ENCODE measurements at places on chromosomes 5 and 9. TPM values are rescaled to one million over a fixed set of nuclear protein-coding genes. Genes with fewer than 3 reads are reported as not detected.

The SCAI gene
- 4.0 TPM for total RNA-seq

The ARHGEF28 gene
- 3.4 TPM for total RNA-seq

The SPIN1 gene
- 40.6 TPM for total RNA-seq

The MARCHF11 gene
- total RNA-seq, result 3.5 TPM

The RIMOC1 gene
- 27.6 TPM for total RNA-seq

The SPATA6L gene
- total RNA-seq, result 1.0 TPM

The IFNA2 gene
- total RNA-seq, result not detected

The DMGDH gene
- total RNA-seq, result 1.1 TPM

DNA sequence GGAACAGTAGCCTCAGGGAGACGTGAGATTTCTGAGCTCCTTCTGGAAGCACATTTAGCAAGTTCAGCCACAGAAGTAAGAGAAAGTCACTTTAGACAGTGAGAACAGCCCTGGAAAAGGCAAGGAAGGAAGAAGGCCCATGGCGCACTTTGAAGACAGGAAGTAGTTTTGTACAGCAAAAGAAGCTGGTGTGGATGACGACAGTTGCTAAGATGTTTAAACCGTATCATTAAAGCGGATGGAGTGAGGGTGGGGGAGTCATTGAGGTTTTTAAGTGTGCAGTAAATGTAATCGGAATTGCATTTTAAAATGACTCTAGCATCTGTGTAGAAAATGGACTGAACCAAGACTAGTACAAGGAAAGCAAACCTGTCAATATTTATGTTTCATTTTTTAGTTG, 15.3 kb upstream of the TRPM3 start:
- no peak for DNase-seq

- no peak for DNase-seq
Measured at GRCh38 chr5:6087576-6087975, 290.8 kb downstream of the MED10 start.

- no peak for DNase-seq
Measured at GRCh38 chr5:67887748-67888161, 327.8 kb upstream of the PIK3R1 start.

DNA sequence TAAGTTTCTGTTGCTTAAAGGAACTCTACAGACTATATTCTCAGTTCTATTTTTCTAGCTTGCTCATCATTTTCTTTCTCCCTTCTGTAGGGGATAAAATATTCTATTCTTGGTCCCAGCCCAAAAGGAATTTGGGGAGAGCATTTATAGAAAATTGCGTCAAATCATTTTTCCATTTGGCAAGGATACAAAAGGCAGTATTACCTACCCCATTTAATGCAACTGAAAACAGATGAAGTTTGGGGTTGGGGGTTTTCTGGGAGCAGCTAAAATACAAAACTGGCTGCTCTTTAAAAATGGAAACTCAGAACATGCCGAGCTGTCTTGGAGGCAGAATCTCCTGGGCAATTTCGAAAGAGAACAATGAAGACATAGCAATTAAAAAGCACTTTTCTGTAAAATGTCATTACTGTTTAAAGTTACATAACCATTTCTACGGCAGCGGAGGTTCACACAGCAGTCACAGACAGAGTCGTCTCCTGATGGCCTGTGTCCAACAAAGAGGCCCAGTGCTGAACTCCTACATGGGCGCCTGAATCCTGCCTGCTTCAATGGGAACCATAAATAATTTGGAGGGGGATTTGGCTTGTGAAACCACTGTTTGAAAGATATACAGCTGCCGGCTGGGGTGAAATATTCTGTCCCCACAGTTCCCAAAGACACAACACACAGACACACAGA, 152.4 kb downstream of the BRINP1 start:
- peak; percentile 30 for DNase-seq

DNA sequence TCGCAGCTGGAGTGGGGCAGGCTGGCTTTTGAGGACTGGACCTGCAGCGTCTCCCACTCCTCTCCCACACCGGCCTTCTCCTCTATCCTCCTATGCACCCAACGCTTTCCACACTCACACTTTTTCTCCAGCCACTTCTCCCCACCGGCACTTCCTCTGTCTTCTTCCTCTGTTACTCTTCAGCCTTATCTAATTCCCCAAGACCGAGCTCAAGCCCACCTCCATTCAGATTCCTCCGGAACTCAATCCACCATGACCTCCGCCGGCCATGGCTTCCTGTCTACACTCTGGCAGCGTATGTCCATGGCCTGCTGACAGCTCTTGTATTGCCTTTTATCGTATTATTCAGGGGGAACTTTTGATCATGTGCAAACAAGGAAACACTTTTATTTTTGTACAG, 545 bp upstream of the OR2V1 start:
- no peak for DNase-seq

- no peak for DNase-seq
Measured at GRCh38 chr9:112377087-112377486, 2.8 kb upstream of the HSDL2 start.

- no peak for DNase-seq
Measured at GRCh38 chr5:5782402-5782801, 359.9 kb downstream of the ICE1 start.

- DNase-seq, result peak; percentile 54
Measured at GRCh38 chr9:133707065-133707762, 30.9 kb downstream of the SARDH start.

GRCh38 chr9:101693546-101694336, 44.7 kb downstream of the GRIN3A start:
- DNase-seq, result no peak

GRCh38 chr5:122493091-122494021, 181.3 kb downstream of the SNCAIP start:
- DNase-seq, result peak; percentile 76

DNA sequence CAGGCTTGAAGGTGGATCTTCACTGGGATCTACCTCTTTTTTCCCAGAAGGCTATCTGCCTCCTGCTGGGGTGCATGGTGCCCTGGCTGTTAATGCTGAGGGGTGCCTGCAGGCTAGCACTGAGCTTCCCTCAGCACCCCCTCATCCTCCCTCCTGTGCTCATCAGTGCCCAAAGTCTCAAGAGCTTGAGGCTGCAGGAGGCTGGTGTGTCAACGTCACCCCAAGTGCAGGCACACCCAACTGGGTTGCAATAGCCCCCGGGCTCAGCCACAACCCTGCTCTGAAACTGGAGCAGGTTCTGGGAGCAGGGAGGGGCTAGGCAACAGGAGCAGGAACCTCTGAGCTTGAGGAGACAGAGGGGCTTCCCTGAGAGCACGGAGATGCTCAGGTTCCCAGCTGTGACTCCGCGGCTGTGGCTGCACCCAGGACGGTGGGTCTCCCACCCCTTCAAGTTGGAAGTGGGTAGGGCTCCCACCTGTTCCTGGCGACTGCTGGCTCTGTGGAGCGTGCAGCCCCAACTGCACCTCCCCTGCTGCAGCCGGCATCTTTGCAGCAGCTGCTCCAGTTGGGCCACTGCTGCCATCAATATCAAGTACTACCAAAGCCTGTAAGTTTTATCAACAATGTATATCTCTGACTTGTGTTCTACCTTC, 1266.6 kb upstream of the C9orf72 start:
- no peak for DNase-seq

DNA sequence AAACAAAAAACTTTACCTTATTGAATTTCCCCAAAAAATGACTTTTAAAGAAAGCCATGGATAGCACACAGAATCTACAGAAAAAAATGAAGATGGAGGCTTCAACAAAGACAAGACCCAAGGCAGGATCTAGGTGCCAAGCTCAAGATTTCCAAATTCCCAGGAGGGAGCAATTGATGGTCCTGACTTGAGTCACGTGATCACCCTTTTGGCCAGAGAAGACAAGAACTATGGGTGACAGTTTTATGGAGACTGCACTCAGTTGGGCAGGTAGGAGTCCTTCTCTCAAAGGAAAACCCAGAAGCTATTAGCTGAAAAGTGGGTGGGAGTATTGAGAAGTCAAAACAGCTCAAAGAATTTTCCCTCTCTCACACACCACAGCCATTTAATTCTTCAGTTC, 3.2 kb upstream of the SLIT3 start:
- DNase-seq, result no peak

DNA sequence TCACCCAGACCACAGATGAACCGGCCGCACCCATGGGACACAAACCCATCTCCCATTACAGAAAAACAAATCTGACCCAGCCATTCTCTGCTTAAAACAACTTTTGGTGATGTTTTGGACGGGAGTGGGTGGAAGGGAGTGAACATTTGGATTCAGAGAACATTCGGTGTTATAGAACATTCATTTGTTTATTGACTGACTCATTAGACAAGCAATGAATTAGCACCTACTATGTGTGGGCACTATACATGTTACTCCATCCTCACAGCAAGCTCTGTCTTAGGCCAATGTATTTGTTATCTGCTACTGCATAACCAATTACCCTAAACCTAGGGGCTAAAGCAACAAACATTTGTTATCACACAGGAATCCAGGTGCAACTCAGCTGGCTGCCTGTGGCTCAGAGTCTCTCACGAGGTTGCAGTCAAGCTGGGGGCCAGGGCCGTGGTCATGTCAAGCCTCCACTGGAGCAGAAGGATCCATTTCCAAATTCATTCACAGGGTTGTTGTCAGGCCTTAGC, 5.1 kb upstream of the ERGIC1 start:
- DNase-seq, result no peak

DNA sequence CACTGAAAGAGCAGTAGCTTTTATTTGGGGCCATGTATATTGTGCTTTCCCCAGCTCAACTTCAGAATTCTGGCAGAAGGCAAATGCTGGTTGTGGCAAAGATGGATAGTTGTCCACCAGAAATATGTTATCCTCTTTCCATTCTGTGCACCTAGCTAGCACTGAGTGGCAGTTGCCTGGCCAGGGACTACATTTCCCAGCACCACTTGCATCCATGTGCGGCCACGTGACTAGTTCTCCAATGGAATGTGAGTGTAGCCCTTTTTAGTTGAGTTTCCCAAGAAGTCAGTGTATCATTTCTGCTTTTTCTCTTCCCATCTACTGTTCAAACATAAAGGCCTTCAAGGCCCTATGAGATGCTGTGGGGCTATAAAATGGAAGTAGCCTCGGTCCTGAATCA, 354.0 kb upstream of the CLINT1 start:
- DNase-seq, result no peak

GRCh38 chr5:78364005-78364404, 3.6 kb downstream of the SCAMP1 start:
- no peak for DNase-seq

GRCh38 chr5:61440596-61440995, 108.5 kb downstream of the ZSWIM6 start:
- DNase-seq, result no peak
